Sigmoid colon (tissue), 7 donors: ENCODE measurements at places on chromosomes 16 and 17. TPM values are rescaled to one million over a fixed set of nuclear protein-coding genes. Genes with fewer than 3 reads are reported as not detected.

DNA sequence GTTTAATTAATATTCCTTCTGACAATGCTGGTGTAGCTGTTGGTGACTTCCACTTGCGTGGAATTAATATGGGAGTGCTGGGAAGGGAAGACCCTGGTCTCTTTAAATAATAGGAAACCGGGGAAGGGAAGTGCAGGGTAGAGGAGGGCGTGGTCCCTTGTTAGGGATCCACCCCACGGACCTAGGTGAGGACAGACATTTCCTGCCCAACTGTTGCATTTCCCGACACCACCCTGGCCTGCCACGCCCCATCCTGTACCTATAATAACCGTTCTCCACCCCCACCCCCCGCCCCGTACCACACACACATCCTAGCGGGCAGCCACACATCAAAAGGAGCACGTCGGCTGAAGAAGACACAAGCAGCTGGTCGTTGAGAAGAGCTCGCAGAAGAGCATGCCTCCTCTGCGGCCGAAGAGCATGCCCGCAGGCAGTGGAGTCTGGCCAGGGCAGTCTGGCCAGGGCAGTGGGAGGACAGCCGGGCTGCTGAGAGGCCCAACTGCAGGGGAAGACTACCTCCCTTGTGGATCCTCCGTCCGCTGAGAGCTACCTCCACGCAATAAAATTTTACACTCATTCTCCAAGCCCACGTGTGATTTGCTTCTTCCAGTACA is 36.8 kb upstream of the MMD start:
- DNase-seq, result no peak

DNA sequence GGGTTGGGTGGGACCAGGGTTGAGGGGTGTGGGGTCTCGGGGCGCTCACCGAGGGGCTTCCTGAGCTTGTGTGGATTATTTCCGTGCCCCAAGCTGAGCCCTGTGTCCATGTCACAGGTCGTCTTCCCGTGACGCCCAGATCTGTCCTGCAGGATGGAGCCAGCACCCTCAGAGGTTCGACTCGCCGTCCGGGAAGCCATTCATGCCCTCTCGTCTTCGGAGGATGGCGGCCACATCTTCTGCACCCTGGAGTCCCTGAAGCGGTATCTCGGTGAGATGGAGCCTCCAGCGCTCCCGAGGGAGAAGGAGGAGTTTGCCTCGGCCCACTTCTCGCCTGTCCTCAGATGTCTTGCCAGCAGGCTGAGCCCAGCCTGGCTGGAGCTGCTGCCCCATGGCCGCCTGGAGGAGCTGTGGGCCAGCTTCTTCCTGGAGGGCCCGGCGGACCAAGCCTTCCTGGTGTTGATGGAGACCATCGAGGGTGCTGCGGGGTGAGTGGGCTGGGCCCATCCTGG is 1.0 kb downstream of the TELO2 start:
- DNase-seq, result peak; percentile 81

DNA sequence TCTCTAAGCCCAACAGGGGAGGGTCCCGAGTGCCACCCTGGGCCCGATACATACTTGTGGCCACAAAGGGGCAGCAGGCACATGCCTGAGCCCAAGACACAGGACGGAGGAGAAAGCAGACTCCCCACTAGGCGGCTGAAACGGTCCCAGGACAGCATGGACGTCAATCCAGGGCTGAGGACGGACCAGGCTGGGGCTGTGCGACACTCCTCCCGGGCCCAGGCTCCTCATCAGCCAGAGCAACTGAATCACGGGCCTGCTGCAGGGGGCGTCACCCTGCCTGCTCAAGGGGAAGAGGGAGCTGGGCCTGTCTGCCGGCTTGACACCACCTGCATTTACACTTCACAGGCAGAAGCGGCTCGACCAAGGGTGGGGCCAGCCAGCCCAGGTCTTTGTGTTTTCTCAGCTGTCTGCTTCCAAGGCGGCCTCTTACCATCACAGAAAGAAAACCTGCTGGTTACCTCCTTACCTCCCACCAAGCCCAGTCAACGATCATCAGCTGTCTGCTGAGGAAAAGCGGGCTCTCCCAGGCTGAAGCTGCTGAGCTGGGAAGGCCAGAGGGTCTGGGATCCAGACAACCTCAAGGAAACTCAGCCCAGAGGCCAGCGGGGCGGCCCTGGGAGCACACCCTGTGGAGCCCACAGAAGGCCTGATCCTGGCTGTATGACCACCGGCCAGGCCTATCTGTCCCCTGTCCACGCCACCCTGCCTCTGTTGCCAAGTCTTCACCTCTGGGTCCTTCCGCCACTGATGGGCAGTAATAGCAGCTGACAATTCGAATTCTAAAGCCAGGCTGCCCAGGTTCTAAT is 26.4 kb downstream of the KIFC3 start:
- no peak for DNase-seq

DNA sequence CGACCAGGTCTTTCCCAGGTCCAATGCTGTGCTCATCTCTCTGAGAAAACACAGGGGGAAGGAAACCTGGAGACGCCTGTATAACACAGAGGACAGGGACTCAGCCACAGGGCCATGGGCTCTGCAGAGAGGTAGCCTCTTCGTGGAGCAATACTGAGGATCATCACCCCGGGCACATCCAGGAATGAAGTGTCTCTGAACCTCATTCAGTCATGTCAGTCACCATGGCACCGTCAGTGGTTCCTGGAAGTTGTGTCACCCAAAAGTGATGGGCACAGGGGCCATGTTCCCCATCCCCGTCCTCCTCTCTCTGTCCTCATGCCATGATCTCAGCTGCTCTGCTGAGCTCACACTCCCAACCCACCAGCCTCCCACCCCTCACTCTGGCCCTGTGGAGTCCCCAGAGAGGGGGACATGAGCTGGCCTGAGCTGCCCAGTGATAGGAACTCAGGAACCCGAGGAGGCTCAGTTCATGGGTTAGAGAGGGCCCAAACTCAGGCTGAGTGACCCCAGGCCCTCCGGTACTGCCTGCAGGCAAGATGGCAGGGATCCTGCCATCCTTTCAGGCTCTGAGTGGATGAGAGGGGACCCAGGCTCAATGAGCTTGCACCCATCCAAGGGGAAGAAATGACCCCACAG is 53.4 kb downstream of the PITPNM3 start:
- peak; percentile 58 for DNase-seq

GRCh38 chr17:81566461-81567126 is 14.4 kb upstream of the FAAP100 start:
- DNase-seq, result peak; percentile 90

The MYH3 gene
- 1.1 TPM for total RNA-seq

The MYL4 gene
- total RNA-seq, result not detected

The CIBAR2 gene
- not detected for total RNA-seq

DNA sequence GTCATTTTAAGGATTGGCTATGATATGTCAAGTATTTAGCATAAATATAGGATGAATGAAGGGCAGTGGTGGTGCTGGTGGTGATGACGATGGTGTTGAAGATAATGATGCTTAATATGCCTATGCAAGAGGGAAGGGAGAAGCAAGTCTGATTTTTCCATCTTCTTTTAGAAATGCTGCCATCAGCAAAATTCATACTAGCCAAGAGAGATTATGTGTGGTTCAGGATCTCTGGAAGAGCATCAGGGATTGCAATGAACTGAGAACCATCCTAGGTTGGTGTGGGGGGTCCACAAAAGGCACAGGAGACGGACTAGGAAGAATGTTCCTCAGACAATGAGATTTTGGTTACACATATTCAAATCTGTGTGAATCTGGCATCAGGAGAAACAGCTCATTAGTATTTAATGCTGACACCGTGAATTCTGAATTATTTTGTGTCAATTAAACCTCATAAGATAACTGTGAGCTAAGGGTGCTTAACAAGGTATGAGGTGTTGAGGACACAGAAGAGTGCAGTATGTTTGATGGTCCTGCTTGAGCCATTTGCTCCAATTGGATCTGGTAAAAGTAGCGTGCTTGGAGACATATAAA is 1120.8 kb upstream of the GOT2 start:
- no peak for DNase-seq

DNA sequence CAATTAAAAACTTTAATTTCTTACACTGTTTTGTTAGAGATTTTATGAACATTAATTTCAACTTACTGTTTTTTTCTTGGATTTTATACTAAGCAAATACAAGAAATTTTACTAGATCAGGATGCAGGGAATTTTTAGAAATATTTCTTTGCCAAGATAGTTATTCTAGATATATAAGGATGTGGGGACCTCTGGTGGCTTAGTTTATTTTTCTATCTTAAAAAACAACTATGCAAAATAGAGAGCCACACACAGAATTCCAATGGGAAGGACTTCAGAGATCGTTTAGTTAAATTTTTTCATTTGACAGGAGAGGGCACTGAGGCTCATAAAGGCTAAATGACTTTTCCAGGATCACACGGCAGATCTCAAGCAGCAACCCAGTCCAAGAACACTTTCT is 23.0 kb upstream of the CAPNS2 start:
- no peak for DNase-seq

The IL17C gene
- total RNA-seq, result not detected

The EIF4A3 gene
- total RNA-seq, result 45.1 TPM

The CD19 gene
- total RNA-seq, result not detected

DNA sequence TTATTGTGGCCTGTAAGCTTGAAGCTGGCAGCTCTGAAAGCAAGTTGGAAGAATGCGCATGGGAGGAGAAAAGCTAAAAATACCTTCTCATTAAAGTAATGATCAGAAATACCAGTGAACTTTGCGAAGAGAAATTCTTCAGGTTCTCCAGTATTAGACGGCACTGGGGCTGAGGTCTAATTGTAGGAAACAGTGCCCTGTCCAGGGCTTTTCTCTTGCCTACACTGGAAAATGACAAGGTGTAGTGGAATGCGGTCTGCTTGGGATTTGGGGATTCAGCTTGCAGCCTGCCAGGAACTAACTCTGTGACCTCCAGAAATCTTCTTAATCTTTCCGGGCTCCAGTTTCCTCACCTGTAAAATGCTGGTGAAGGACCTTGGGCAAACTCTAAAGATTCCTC is 53.3 kb upstream of the KCNJ16 start:
- no peak for DNase-seq

DNA sequence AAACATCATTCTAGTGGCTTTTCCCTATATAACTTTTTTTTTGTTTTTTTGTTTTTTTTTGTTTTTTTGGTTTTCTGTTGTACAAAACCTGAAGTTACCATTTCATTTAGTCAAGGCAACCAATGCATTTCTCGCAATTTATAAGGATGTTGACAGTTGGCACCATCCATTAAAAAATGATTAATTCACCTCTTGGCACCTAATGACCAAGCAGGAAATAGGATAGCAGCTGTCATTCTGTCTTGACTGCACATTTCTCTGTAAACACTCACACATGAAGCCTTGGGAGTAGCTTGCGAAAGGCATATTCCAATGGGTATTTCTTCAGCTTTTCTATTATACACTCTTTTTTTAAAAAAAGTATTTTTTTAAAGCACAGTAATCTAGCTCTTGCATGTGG is 77.5 kb downstream of the SYCE1L start:
- DNase-seq, result no peak

The ASPSCR1 gene
- 21.6 TPM for total RNA-seq

DNA sequence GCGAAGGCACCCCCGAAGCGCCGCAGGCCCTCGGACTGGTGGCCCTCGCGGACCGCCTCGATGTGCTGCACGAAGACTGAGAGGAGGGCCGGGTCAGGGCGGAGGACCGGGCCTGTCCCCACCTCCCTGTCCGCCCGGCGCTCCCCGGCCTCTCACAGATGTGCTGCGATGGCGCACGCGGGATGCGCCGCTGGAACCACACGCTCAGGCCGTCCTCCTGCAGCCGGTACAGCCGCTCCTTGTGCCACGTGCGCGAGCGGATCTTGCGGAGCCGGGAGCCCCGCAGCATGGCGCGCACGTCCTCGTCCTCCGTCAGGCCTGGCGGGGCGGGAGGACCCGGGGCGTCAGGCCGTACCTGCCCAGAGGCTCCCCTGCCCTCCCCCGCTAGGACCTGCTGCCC is 11.3 kb downstream of the PLCD3 start:
- DNase-seq, result no peak

The OR3A3 gene
- not detected for total RNA-seq

The MAP2K6 gene
- total RNA-seq, result 1.6 TPM

The LAT gene
- 6.6 TPM for total RNA-seq
